CD4-positive, alpha-beta T cell treated with Interferon alpha-2 for 1 hour (primary cell): ENCODE measurements at places on chromosomes 16 and 17.
A peak's percentile ranks its signal among the peaks of the same experiment; 100 is the strongest.

GRCh38 chr17:68910251-68910705 lies 44.9 kb downstream of the ABCA8 start:
- DNase-seq = no peak

DNA sequence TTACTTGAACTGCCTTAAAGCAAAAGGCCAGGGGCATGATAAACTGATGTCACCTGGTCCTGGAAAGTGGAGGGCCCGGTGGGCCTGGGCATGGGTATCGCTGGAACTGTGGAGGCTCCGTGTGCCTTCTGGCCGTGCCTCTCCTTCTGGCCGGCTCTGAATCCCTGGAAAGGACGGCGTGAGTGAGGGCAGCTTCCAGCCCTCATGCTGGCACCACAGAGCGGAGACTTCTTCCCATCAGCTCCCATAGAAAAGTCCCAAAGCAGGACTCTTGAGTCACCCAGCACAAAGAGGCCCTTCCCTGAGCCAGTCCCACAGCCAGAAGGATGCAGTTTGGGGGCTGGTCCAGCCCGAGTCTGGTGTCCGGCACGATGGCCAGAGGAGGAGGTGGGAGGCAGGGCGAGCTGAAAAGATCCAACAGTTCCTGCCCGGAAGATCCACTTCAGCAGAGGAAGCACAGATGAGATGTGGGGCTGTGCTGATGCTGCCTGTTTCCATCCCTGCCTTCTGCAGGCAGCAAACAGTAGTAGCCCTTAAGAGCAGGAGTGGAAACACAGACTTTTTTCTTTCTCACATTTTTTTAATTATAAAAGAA lies 7.8 kb downstream of the GAA start:
- DNase-seq = no peak

DNA sequence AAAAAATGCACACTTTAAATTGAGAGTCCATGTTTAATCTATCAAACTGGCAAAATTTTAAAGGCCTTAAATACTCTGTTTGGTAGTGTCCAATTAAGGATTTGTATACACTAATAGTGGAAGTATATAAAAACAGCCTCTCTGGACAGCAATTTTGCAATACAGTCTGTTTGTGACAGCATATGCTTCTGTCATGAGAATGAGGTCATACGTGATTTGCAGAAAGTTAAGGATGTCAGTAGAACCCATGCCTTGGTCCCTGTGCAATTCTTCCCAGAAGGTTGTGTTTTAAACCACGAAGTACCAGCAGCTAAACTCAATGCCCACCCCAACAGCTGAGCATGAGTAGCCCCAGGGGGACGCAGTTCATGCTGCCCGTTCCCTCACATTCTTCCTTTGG lies 78.4 kb downstream of the AIPL1 start:
- no peak for DNase-seq

- no peak for DNase-seq
Observed at GRCh38 chr16:48949636-48950035, 332.0 kb downstream of the CBLN1 start.

- DNase-seq = peak; percentile 56
Observed at GRCh38 chr16:28873543-28874201, 4.6 kb upstream of the ATP2A1 start.

GRCh38 chr16:15810411-15810810 lies 46.4 kb downstream of the MYH11 start:
- DNase-seq = no peak

GRCh38 chr17:27236717-27237315 lies 57.1 kb upstream of the WSB1 start:
- DNase-seq = peak; percentile 72

DNA sequence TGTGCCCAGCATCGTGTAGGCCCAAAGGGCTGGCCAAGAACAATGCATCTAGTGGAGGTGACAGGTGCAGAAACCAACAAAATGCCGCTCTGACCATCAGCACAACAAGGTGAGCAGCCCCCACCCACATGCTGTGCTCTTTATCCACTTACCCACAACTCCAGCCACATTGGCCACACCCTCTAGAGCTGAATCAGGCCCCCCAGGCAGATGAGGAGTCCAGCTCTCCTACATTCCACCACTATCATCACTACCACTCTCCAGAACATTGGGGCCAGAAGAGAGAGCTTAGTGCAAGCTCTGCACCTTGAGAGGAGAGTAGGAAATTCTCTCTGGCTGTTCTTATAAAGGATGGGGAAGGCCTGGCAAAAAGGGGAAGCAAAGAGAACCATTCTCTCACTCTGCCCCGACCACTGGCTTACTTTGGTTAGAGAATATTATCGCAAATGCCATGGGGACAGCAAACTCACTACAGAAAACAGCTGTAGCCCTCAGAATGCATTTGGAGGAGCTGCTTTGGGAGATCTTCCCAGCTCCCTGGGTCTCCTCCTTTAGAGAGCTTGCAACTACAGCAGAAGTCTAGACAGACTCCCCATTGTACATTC lies 75.0 kb downstream of the TMEM132E start:
- no peak for DNase-seq

GRCh38 chr17:36730857-36731490 lies 129.6 kb downstream of the MRM1 start:
- DNase-seq = no peak

GRCh38 chr16:69924041-69924775 lies 26.9 kb upstream of the CLEC18A start:
- no peak for DNase-seq

GRCh38 chr16:24534620-24535019 lies 4.7 kb upstream of the RBBP6 start:
- no peak for DNase-seq

DNA sequence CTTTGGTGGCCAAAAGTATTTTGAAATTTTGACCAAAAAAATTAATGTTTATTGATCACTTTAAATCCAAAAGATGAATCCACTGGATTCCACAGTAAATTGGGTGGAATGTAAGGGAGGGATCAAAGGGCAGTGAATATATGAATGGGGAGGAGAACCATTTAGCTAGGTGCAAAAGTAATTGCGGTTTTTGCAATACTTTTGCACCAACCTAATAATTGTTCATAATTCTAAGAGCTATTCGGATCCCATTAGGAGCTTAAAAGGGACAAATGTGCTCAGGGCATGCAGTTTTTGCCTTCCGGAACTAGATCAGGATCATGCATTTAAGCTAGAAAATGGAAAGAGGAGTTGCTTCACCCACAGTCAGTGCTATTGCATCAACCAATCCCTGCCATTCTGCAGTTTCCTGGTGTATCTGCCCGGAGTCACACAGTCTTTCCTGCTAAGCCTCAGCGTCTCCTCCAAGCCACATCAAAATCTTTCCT lies at the start of gene LPO:
TSS of gene LPO (plus strand) at position 438 of the 488 bp plus-strand sequence. CDS start 4,396 bp downstream, outside the sequence.
- no peak for DNase-seq

- DNase-seq = no peak
Observed at GRCh38 chr16:51002881-51003490, 148.1 kb downstream of the SALL1 start.
